ENCODE measurements at places on chromosomes 6 and 20. TPM values are rescaled to one million over a fixed set of nuclear protein-coding genes. Genes with fewer than 3 reads are reported as not detected.

Gene RIPPLY2
- not detected for total RNA-seq

Gene MTFR2
- total RNA-seq, result 0.17 TPM

Gene FITM2
- total RNA-seq, result 8.8 TPM

Gene ORC3
- total RNA-seq, result 13.5 TPM

Gene CST2
- total RNA-seq, result not detected

Gene ROS1
- 0.34 TPM for total RNA-seq

Gene OR2B2
- not detected for total RNA-seq

Gene SLC22A3
- total RNA-seq, result 7.4 TPM

Gene WFDC10B
- not detected for total RNA-seq

Gene HTR1E
- not detected for total RNA-seq

Measured in pericardium fibroblast (primary cell).